ENCODE measurements at places on chromosomes 1 and 21.
A peak's percentile ranks its signal among the peaks of the same experiment; 100 is the strongest.

DNA sequence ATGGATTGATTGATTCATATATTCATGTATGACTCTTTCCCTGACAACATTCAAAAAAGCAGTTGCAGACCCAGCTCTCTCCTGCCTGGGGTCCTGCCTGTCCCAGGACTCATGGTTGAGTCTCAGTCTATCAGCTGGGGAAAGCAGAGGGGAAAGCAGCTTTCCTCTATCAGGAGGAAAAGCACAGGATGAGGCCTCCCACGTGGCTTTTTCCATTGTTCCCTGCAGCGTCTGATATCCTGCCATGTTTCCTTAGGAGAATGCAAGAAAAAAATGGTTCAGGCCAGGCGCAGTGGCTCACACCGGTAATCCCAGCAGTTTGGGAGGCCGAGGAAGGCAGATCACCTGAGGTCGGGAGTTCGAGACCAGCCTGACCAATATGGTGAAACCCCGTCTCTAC, 133.0 kb upstream of the VAMP3 start:
- no peak for DNase-seq

- DNase-seq, result no peak
Measured at GRCh38 chr1:67792741-67793458, 40.4 kb downstream of the GNG12 start.

GRCh38 chr1:169478094-169478672, 7.6 kb downstream of the SLC19A2 start:
- no peak for DNase-seq

GRCh38 chr1:24277420-24278169, 41.6 kb upstream of the GRHL3 start:
- no peak for DNase-seq

GRCh38 chr1:48793863-48794262, 17.2 kb upstream of the BEND5 start:
- no peak for DNase-seq

DNA sequence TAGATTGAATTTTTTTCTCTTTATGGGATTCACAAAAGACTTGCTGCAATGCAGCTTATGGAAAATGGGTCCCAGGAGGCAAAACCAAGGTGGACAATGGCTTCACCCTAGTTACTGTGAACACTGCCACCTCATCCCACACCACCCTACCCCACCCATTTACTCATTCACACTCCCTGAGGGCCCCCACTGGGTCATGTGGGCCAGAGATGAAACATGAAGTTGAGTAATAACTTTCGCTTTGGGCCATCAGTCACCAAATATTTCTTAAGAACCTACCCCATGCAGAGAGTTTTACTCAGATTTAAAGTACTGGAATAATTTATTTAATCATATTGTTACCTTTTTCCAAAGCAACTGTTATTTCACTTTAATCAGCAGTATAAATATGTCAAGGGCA, 191.8 kb downstream of the TPR start:
- DNase-seq, result peak; percentile 22

DNA sequence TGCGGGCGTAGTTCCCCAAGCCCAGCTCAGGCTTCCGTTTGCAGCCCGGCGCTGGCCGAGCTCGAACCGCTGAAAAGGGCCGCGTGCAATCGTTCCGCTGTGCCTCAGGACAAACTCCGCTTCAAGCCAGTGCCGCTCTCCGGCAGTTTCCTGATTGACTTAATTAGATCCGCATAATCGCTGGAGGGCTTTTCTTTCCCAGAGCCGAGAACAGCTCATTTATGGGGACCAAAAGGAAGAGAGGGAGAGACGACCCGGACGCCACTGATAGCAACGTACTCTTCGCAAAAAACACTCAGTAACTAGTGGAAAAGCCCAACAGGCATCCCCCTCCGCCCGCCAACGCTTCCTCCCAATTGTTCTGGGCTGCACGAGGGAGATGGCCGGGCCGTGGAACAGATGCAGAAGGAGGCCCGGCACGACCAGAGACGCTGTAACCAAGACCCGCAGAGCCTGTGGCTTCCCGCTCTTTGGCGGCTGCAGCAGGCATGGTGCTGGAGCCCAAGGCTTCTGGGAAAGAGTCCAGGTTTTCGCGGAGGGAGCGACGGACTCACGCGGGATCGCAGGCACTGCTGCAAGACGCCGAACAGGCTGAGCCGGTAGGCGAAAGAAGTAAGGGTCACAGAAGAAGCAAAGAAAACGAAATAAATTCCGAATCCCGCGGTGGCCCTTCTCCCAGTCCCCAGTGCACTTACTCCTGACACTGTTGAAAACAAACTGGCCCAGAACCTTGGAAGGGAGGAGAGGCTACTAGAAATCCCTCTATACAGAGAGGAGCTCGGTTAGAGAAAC, 3.6 kb upstream of the FOXD2 start:
- DNase-seq, result no peak

DNA sequence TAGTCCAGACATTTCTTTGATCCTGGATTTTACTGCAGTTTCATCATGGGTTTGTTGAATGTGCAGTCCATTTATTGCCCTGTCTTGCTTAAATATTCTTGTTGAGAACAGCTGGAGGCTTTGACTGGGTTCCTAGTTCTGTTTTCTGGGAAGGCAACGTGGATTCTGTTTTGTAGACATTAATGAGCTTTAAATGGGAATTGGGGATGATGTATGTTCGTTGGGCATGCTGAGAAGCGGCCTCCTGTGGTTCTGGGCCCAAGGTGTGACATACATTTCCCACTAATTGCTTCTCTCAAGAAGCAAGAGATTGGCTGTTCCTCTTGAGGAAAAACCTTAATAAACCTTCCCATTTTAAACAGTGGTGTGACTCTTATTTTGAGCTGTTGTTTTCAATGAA, 22.9 kb downstream of the INKA2 start:
- no peak for DNase-seq

DNA sequence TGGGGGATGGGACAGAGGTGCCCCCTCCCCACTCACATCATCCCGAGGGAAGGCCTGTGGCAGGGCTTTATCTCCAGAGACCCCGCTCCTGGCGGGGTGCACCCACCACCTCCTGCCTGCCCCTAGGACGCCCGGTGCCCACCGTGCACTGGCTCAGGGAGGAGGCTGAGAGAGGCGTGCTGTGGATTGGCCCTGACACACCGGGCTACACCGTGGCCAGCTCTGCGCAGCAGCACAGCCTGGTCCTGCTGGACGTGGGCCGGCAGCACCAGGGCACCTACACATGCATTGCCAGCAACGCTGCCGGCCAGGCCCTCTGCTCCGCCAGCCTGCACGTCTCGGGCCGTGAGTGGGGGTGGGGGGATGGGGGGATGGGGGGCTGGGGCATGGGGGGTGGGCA, 71.7 kb downstream of the TRIM11 start:
- DNase-seq, result no peak

- no peak for DNase-seq
Measured at GRCh38 chr21:22352088-22352487, 1353.9 kb downstream of the NCAM2 start.

GRCh38 chr1:51576085-51576444, 40.8 kb upstream of the OSBPL9 start:
- no peak for DNase-seq

DNA sequence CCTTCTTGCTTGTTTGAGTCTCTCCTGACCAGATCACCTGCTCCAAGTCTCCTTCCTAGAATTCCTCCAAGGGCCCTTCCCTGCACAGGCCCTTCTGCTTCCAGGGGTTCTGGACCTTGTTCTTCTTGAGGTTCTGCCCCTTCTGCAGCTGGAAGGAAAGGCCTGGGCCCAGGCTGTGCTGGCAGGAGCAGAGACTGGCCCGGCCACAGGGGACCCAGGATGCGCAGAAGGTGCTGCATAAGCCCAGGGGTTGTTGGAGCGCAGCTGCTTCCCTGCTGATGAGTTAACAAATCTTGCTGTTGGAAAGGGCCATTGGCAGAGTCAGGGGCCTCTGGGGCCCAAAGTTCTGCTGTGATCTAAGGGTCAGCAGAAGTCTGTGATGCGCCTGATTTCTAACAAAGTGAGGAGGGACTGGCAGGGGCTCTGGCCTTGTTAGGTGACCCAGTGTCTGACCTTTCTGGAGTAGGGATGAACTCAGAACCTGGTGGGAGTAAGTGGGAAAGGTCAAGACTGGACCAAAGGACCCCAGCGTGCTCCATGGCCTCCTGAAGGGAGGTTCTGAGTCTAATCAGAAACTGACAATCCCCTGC, 509.8 kb downstream of the PTPRU start:
- DNase-seq, result no peak

GRCh38 chr1:165697491-165697880, 876 bp downstream of the ALDH9A1 start:
- DNase-seq, result peak; percentile 5

DNA sequence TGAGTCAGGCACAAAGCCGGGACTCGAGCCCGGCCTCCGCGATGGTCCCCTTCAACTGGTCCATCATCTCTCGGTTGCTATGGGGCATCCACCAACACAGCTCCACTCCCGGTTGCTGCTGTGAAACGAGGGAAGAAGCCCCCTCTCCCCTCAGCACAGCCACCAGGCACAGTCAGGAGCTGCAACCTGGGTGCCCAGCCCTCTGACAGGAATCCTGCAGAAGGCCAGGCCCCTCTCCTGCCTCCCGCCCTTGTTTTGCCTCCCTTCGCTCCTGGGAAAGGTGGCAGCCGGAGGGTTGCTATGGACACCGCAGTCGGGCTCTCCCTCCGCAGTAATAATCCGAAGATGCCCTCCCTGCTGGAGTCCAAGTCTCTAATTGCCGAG, 8.9 kb upstream of the KCNN3 start:
- no peak for DNase-seq

- peak; percentile 89 for DNase-seq
Measured at GRCh38 chr1:156927215-156928042, 7.0 kb downstream of the LRRC71 start.

DNA sequence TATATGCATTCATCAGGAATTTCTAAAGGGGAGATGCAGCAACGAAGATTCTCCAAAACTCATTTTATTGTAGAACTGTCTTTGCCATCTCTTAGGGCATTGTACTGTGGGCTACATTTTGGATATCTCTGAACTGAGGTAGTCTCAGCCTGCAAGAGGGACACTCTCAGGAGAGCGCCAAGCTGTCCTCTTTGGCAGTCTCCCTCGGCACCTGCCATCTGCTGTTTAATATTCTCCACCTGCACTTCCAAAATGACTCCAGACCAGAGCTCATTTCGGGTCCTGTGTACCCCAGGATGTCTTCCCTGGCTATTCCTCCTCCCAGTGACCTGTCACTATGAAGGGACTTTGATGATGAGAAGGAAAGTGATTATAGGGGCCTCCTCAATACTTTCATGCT, 356.3 kb upstream of the C1orf174 start:
- DNase-seq, result no peak

GRCh38 chr1:107442551-107442950, 301.7 kb downstream of the NTNG1 start:
- no peak for DNase-seq

DNA sequence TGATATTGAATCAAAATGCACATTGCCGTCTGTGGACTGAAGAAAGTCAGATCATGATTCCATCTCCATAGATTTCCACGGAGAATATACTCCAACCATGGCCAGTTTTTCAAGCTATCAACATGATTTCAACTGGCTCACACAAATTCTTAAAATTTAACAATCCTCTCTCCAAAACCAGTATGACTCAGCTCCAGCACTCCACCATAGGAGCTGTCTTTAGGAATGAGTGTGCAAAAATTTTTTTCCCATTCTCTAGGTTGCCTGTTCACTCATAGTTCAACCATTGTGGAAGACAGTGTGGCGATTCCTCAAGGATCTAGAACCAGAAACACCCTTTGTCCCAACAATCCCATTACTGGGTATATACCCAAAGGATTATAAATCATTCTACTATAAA, 40.8 kb downstream of the RGL1 start:
- DNase-seq, result no peak

GRCh38 chr1:239448911-239449310, 62.5 kb downstream of the CHRM3 start:
- no peak for DNase-seq

- peak; percentile 44 for DNase-seq
Measured at GRCh38 chr1:32393832-32394140, 455 bp downstream of the BSDC1 start.

DNA sequence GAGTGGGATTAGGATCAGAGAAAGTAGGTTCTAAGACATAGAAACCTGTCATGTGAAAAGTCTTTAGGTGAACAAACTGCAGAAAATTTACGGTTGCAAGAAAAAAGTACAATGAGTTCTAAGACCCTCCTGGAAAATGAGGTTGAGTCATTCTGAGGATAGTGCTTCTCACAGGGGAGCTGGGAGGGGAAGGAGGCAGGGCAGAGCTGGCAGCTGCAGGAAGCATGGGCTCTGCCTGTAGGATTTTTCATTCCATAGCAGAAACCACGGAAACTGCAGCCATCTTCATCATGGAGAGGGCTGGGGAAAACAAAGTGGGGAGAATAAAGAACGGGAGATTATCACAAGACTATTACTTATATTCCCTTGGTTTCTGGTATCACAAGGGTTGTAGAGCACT, 25.8 kb upstream of the THEM4 start:
- no peak for DNase-seq

DNA sequence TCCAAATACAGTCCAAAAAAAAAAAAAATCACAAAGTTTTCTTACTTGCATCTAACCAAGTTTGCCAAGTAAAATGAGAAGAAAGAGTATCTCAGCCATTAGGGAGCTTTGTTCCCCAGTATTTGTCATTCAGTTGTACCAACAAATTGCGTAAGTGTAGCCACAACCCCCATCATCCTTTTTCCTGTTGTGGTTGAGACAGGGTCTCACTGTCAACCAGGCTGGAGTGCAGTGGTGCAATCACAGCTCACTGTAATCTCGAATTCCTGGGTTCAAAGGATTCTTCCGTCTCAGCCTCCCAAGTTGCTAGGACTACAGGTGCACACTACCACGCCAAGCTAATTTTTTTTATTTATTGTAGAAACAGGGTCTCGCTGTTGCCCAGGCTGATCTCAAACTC, 9.5 kb downstream of the STX6 start:
- DNase-seq, result no peak

DNA sequence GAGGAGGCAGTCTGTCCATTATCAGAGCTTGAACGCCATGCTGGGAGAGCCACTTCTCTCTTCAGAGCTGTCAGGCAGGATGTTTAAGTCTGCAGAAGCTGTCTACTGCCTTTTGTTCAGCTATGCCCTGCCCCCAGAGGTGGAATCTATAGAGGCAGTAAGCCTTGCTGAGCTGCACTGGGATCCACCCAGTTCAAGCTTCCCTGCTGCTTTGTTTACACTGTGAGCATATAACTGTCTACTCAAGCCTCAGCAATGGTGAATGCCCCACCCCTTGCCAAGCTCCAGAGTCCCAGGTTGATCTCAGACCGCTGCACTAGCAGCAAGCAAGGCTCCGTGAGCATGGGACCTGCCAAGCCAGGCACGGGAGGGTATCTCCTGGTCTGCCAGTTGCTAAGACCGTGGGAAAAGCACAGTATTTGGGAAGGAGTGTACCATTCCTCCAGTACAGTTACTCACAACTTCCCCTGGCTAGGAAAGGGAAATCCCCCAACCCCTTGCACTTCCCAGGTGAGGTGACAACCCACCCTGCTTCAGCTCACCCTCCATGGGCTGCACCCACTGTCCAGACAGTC, 32.5 kb downstream of the RGS13 start:
- DNase-seq, result no peak

DNA sequence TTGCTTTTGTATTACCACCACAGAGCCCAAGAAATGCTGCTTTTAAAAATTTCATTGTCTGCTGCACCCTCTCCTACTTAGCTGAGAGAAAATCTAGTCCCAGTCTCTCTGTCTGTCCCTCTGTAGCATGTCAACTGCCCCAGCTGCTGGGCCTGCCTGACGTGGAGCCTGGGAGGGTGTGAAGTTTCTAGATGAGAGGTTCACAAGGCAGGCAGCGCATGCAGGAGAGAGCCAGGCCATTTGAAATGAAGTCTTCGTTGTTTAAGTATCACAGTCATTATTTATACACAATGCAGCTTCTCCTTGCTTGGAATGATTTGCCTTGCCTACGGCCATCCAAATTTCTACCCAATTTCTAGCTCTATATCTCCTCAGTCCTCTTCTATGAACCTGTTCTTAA, 306.8 kb upstream of the PLXNA2 start:
- DNase-seq, result no peak
